ENCODE measurements at places on chromosomes 7 and 10.

DNA sequence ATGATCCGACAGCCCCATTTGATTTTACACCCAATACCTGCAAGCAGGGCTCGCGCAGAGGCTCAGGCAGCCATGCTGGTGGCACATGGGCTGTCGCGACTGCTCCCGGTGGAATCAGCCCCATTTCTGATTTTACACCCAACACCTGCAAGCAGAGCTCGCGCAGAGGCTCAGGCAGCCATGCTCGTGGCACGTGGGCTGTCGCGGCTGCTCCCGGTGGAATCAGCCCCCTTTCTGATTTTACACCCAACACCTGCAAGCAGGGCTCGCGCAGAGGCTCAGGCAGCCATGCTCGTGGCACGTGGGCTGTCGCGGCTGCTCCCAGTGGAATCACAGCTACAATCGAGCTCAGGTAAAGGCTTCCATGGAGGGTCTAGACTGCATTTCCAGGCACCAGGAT lies 244.1 kb downstream of the PTPRN2 start:
- DNase-seq: no peak

GRCh38 chr10:3427347-3427746 lies 254.8 kb upstream of the PITRM1 start:
- no peak for DNase-seq

DNA sequence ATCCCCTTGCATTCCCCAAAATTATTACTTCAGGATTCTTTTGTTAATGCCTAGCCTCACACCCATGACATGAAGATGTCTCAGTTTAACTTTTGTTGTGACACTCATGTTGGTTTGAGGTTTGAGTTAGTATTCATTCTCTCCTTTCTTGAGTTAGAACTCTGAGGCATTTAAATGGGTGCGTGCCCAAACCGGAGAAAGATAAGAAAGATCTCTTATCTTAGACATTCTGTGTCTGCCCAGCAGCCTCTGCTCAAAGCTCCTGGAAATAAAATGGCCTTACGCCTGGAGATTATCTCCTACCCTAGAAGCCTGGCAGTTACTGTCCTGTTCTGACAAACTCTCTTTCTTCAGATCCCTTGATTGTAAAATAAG lies 26.3 kb downstream of the WBP1L start:
- no peak for DNase-seq

DNA sequence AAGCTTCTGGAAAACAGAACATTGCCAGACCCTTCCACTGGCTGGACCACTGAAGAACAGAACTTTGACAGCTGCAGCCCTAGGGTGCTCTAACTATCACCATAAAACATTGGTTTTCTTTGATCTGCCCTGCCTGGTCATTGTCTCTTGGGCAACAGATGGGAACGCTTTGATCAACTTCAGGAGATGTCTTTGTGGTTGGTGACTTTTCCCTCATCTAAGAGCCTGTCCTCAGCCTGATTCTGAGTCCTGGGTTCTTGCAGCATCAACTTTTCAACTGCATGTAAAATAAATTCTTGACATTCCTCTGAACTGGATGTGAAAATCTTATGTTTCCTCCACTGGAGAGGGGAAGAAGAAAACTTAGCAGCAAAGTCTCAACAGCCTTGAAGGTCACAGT lies 53.1 kb upstream of the ZNRF2 start:
- DNase-seq: no peak

- peak; percentile 50 for DNase-seq
Measured at GRCh38 chr10:131081376-131081775, 230.1 kb downstream of the TCERG1L start.

GRCh38 chr10:9188022-9188810 lies 1133.7 kb downstream of the GATA3 start:
- no peak for DNase-seq

DNA sequence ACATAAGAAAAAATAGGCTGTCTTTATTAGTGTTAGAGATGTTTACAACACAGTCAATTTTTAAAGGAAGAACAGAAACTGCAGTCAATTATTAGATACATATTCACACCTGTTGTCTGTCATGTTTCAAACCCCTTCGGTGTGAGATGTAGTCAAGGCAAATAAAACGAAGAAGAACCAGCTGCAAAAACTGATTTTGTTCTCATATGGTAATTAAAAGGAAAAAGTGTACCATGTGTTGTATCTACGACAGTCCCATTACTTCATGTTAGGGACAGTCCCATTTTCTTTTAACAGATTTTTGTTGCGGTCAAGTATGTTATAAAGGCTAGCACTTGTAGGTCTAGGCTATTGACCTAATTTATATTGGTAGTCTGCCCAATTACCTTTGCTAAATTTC lies 149.4 kb downstream of the LRRN3 start:
- no peak for DNase-seq

DNA sequence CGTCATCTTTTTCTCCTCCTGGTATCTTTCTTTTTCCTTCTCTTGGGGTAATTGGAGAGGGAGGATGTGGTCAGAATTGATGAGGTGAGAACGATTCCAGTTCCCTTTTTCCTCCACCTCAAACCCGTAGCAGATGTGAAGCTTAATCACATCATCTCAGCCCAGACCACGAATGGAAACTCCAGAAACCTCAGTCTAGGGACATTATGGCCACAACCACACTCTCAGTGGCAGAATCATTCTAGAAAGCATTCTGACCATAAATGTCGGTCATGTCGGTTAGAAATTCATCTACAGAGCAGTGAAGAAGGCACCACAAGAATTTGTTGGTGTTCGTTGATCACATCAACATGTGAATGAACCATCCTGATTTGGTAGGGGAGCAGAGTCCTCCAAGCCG lies 78.7 kb downstream of the GATA3 start:
- DNase-seq: no peak

DNA sequence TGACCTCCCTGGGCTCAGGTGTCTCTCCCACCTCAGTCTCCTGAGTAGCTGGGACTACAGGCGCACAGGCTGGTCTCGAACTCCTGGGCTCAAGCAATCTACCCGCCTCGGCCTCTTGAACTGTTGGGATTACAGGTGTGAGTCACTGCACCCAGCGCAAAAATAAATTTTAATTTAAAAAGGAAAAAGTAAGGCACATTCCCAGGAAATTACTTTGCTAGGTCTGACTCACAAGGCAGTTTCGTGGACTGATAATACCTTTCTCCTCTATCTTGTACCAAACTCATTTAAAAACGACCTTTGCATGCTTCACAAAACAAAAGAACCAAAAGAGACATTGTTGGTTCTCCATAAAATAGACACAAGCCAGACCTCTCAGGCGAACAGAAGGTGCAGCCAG lies 29.7 kb downstream of the PARP12 start:
- no peak for DNase-seq

DNA sequence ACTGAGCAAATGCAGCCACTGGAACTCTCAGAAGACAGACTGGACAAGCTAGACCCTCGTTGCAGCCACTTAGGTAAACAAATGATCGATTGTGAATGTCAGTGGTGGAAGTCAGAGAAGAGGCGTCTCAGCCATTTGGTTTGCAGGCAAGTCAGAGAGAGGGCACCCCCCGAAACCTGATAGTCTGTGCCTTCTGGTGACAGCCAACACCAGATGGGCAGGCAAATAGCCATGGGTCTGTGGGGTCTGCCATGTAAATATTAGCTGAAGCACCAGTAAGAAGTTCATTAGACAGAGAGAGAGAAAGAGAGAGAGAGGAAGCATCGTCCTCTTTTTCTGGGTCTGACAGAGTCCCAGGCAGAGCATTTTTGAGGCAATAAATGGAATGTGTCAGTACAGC lies 5.4 kb downstream of the PPP1R17 start:
- DNase-seq: no peak

GRCh38 chr7:42406358-42406757 lies 169.3 kb upstream of the GLI3 start:
- no peak for DNase-seq

DNA sequence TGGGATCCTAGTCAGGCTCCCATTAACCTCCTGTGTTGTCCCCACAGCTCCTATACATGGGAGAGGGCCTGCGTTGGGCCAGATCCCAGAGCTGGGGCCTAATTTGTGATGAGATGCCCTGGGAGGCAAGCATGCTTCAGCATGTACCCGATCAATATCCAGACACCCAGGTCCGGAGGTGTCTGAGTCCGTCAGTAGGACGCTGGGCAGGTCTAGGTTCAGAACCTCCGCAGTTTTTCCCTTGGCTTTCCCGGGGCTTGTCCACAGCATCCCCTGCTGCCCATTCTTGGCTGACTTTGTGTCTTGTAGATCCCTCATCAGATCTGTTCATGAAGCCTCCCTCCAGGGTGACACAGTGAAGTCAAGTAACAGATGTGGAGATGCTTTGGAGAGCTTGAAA lies 32.7 kb upstream of the RBAK start:
- DNase-seq: no peak

DNA sequence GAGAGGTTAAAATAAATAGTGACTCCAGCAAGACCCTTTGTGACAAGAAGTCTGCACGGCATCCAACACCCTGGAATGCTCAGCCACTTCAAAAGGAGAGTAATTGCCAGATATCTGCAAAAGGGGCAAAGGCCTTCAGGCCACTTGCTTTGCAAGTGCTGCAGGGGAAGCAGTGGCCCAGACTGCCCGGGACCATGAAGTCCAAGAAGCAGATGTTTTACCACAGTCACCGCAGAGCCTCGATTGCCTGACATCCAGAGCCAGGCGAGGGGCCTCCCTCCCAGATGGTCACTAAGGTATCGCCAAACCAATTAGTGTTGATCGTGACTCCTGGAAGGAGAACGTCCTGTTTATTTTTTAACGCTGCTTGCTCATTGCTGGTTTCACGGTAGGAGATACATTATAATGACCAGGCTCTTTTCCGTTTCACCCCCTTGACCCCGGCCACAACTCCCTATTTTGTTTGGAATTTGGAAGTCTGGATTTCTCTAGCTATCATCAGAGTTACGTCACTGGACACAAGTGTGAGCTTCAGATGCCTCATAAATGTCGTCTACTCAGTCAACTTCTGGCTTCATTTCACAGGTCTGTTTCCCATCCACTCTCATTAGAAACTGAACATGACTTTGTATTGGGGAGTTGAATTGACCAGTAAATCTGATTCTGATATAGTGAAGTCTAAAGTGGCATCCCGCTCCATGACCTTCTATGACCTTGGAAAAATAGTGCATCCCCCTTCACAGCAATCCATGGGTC lies 276.2 kb downstream of the WDR11 start:
- DNase-seq: no peak

- DNase-seq: no peak
Measured at GRCh38 chr7:158300427-158300826, 287.2 kb downstream of the PTPRN2 start.

- DNase-seq: no peak
Measured at GRCh38 chr10:60003651-60004523, 97.5 kb upstream of the CCDC6 start.

- DNase-seq: no peak
Measured at GRCh38 chr7:16822029-16822428, 17.2 kb upstream of the AGR2 start.

DNA sequence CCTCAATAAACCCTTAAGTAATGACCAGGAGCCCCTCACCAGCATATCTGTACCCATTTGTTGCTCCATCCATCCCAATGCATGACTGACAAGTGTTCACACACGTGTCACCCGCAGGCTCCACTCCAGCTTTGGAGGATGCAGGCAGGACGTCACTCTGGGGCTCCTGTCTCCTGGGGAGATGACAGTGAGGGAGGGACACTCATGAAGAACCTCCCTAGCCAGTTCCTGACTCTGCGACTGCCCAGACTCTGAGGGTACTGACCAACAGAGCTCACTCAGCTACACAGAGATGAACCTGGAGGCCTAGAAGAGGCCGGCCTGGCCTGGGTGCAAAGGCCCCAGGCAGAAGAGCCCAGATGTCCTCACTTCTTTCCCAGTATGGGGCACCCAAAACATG lies 135.1 kb upstream of the RET start:
- no peak for DNase-seq

GRCh38 chr10:7100032-7100702 lies 310.7 kb downstream of the SFMBT2 start:
- DNase-seq: no peak

DNA sequence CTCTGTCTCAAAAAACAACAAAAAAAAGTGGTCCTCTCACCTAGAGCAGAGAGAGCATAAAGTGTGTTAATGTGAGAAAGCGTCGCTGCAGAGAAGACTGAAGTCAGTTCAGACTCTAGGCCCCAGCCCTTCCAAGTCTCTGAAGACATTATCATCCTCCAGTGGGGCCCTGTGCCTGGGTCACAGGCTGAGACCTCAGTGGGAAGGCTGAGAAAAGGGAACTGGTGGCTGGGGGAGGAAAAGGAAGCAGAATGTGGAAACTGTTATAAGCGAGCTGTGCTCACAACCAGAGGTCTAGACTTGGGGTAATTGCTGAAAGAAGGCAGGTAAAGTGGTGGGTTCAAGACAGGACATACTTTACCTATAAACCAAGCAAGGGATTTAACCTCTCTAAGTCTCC lies 4.9 kb upstream of the RRP12 start:
- DNase-seq: no peak

- no peak for DNase-seq
Measured at GRCh38 chr10:36671607-36672006, 453.8 kb upstream of the ANKRD30A start.

GRCh38 chr10:132928261-132928660 lies 14.1 kb downstream of the CFAP46 start:
- no peak for DNase-seq

DNA sequence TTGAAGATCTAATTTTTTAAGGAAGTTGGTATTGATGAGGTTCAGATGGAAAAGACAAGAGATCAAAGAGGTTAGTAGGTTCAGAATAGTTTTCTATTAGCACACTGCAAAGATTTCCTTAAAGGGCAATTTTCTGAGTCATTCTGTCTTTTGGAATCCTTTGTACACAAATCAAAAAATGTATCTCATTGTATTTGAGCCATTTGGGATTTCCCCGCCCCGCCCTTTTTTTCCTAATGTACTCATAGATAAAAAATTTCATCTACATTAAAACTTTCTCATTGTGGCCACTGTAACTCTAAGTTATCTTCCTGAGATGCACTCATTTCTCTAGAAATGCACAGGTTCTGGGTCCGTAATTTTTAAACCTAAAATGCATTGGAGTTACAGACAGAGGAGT lies 12.1 kb downstream of the GIMAP6 start:
- DNase-seq: no peak

GRCh38 chr7:17090751-17091150 lies 207.7 kb upstream of the AHR start:
- no peak for DNase-seq

GRCh38 chr10:102119417-102120141 lies 589 bp downstream of the LDB1 start:
- DNase-seq: peak; percentile 50

DNA sequence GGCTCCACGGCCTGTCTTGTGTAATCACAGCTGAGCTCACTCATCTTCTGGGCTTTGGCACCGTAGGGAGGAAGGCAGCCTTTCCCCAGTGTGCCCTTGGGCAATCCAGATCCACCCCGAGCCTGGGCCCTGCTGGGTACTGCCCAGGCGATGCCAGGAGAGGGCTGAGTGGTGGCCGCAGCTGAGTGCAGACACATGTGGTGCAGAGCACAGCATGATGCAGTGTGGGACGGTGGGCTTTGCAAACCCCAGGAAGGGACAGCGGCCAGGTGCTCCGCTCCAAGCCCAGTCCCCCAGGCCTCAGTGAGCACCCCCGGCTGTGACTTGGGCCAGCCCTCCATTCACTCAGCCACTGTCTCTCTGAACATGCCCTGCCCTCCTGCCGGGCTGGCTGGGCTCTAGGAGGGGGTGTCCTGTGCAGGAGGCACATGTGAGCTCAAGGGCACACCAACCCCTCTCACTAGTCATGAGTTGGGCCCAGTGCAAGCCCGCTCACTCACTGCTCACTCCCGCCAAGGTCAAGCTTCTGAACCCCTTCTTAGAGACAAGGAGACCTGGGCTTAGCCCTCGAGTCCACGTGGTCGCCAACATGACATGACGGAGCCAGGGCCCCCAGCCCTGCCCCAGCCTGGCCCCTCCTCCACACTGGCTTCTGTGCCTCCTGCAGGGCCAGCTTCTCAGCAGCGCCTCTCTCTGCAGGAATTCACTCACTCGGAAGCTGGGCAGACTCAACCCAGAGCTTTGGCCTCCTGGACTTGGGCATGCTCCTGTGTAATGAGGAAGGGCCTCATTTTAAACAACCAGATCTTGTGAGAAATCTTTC lies 77.5 kb upstream of the INSIG1 start:
- no peak for DNase-seq
